ENCODE measurements at places on chromosomes 11 and 22.

DNA sequence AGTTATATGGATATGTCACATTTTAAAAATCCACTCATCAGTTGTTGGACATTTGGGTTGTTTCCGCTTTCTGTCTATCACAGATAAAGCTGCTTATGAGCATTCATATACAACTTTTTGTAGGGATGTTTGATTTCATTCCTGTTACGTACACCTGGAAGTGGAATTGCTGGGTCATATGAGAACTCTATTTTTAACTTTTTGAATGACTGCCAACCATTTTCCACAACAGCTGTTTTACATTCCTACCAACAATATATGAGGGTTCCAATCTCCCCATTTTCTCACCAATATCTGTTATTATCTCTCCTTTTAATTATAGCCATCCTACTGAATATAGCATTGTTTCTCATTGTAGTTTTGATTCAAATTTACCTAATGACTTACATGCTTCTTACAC is 172.0 kb downstream of the UVRAG start:
- DNase-seq = no peak

- DNase-seq = no peak
Observed at GRCh38 chr22:25062386-25063085, 110.0 kb downstream of the KIAA1671 start.

DNA sequence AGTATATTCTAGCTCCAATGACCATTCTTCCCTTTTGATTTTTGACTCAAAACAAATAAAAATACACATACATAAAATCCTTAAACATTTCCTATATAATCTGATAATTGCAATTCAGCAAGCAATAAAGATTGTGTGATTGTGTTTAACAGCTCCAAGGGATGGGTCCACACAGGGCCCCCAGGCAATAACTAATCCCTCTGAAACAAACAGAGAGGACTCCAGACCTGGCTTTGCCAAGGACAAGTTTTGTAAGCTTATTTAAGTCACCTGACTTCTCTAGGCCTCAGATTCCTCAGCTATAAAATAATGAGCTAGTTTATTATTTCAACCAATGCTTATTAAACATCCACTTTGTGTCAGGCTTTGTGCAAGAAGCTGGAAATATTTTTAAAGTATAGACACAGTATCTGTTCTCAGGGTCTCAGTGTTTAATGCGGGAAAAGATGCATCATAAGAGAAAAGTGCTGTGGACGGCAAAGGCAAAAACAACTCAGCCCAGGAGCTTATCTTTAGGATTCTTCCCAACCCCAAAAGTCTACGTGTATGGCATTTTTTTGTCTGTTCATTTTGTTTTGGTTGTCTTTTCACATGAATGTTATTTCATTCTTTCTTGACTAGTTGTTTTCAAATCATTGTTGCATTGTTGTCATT is 20.1 kb downstream of the FZD4 start:
- no peak for DNase-seq

GRCh38 chr11:11148596-11148995 is 204.5 kb downstream of the CSNK2A3 start:
- DNase-seq = no peak

DNA sequence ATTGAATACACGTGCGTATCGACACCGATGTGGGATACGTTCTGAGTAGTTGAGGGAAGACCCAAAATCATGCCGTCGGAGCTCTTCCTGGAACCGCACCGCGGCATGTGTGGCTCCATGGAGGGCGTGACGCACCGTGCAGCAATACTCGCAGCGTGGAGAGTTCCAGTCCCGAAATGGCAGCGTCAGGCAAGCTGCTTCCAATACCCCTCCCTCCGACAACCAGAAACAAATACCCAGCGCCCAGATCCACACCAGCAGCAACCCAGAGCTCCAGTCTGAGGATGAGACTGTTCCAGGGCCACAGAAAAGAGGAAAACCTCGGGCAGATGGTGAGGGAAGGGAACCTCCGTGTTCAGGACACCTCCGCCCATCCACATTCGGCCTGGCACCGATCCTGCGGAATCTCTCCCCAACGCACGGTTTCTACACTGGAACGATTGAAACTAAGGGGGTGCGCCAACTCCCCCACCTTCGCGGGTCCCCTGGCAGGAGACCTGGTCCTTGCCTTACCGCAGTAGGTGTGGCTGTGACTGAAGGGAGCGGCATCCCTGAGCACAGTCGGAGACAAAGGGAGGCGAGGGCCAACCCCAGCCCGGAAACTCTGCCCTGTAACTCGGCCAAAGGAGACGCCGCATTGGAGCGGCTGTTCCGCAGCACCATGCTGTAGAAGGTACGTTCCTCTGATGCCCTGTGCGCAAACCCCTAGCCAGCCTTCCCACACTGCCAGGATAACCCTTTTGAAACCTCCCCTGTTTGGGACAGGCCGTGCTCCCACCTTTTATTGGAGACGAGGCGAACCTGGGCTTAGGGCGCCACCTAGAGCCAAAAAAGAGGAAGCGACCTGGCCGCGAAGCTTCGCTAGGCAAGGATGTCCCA is 28.2 kb downstream of the DBX1 start:
- DNase-seq = peak; percentile 68

GRCh38 chr11:102252339-102252891 is 64.9 kb upstream of the BIRC3 start:
- no peak for DNase-seq

- no peak for DNase-seq
Observed at GRCh38 chr11:94325681-94326080, 21.3 kb downstream of the IZUMO1R start.

- no peak for DNase-seq
Observed at GRCh38 chr11:14522245-14522644, 2.1 kb upstream of the PSMA1 start.

DNA sequence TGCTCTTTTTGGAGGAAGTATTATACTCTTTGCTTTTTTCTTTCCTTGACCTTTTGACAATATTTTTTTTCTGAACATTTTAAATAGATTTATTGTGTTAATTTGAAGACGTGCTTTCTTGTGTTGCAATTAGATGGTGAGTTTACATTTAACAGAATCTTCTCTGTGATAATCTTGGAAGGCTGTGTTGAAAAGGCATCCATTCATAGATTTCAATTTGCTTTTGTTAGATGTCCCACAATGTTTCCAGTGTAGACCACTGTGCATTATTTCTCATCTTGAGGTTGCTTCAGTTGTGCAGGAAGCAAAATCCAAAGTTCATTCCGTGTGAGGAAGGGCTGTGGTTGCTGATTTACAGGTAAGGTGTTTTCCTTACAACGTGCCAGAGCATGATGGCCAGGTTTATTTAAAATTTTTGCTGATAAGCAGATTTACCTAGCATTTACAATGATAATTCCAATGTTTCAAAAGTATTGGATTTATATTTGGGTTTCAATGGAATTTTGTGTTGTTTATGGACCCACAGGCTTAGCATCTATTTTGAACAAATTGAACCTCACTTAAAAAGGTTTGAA is 4.1 kb upstream of the OR5J2 start:
- no peak for DNase-seq

DNA sequence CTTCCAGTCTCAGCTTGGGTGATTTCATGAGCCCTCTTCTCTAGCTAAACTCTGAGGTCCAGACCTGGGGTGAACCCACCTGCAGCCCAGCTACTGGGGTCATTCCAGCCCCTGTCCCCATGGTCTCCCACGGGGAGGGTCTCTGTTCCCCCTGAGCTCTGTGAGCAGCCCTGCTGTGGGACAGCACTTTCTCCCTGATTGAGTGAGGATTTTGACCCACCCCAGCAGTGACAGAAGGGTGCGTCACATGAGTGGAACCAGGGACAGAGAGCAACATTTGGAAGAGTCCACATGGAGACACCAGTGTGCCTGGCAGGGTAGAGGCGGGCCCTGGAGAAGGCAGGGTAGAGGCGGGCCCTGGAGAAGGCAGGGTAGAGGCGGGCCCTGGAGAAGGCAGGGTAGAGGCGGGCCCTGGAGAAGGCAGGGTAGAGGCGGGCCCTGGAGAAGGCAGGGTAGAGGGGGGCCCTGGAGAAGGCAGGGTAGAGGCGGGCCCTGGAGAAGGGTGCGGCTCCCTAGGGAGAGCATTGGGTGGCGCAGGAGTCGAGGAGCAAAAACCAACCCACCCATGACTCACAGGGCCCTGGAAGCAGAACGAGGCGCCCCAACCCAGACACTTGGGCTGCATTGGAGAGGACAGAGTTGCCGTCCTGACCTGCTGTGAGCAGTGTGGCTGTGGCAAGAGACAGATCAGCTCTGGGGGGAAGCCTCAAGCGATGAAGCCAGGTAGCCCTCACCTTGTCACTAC is 227.7 kb upstream of the B3GAT1 start:
- no peak for DNase-seq

- no peak for DNase-seq
Observed at GRCh38 chr11:60814112-60814511, 27.8 kb upstream of the CCDC86 start.

DNA sequence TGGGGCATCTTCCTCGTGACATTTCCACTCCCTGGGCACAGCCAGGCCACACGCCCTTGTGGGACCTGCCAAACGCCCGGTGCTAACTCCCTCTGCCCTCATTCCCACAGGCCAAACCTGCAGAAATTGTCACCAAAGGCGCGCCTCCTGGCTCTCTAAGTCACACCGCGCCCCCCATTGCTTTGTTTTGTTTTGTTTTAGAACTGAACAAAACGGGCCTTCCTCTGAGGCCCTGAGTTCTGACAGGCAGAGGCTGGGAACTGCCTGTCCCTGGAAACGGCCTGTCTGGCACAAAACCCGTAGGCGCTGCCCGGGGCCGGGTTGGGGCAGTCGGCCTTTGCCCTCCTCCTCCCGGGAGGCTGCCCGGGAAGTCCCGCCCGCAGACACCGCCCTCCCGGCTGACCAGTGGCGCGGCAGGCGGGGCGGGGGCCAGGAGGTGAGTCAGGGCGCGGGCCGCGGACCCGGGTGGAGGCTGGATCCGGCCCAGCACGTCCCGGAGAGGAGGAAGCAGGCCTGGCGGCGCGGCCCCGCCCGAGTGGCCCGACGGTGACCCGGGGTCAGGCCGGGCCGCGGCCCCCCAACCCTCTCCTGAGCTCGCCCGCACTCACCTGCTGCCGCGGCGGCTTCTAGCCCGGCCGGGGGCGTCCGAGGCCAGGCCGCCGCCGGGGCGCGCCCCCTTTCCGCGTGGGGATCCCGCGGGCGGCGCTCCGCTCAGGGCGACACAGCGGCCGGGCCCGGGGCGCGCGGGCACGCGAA is 465 bp downstream of the SUN2 start:
- DNase-seq = peak; percentile 36

DNA sequence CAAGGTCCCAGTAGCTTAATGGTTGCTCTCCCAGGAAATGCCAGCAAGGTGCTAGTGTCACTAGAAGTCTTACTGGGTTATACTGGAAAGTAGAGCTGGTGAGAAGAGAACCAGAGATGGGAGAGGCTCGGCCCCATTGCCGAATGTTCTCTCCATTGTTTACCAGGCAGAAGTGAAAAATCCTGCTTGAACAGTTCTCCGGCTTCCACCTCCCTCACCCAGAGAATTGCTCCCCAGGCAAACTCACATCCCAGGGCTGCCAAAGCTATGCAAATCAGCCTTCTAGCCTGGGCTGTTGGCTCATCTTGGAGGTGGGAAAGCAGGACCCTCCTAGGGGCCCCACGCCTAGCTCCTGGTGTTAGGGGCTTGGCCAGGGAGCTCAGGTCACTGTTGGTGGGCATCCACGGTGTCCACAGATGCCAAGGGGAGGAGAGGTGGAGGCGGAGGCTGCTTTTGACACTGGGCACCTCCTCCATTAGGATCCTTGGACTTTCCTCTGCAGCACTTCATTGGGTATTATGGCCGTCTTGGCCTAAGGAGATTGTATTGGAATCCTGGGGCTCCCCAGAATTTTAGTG is 20.1 kb downstream of the POU2F3 start:
- no peak for DNase-seq

- no peak for DNase-seq
Observed at GRCh38 chr22:44246615-44247326, 66.0 kb downstream of the SHISAL1 start.

DNA sequence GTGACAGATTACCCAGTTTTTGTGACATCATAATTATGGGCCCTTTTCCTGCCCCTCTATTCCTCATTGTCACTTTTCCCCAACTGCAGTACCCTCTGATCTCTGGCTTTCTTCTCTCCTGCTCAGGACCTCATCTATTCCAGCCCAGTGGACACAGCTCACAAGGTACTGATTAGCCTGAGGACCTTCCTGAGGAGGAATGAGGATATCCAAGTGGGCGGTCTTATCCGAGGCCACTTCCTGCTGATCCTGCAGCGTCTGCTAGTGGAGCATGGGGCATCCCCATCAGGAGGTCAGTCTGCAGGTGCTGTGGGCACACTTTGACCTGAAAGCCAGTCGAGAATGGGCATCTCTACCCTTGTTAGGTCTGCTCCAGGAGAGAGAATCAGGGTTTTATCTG is 24.5 kb upstream of the CCDC134 start:
- no peak for DNase-seq

GRCh38 chr11:111153194-111153593 is 92.3 kb upstream of the POU2AF2 start:
- DNase-seq = no peak

DNA sequence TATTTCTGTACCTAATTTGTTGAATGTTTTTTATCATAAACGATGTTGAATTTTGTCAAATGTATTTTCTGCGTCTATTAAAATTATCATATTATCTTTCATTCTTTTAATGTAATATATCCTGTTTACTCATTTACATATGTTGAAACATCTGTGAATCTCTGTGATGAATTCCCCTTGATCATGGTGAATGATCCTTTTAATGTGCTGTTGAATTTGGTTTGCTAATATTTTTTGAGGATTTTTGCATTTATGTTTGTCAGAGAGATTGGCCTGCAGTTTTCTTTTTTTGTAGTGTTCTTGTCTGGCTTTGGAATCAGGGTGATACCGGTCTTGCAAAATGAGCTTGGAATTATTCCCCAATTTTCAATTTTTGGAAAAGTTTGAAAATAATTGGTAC is 569.3 kb upstream of the CCDC179 start:
- no peak for DNase-seq

- DNase-seq = no peak
Observed at GRCh38 chr11:58674609-58675008, 52.1 kb downstream of the CNTF start.

- DNase-seq = no peak
Observed at GRCh38 chr11:102478673-102479299, 26.2 kb upstream of the TMEM123 start.

GRCh38 chr11:115653926-115654325 is 149.7 kb upstream of the CADM1 start:
- DNase-seq = no peak

GRCh38 chr11:77371646-77372045 is 70.2 kb upstream of the GDPD4 start:
- DNase-seq = no peak

DNA sequence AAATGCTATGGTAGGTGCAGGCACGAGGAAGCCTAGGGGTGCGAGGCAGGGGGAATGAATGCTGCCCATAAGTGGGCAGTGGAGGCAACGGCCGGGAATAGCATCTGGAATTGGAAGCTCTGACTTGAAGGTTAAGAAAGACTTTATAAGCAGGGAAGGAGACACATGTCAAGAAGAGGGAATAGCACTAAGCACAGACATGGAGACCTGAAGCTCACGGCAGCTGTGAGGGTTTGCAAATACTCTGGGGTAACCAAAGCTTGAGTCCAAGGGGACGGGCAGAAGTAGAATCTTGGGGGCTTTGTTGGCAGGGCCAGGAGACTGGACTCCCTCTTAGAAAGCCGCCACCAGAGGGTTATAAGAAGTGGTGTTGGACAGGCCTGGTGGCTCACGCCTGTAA is 112.6 kb downstream of the CEP164 start:
- DNase-seq = no peak

- DNase-seq = no peak
Observed at GRCh38 chr11:92962446-92962845, 7.0 kb upstream of the MTNR1B start.
